ENCODE measurements at places on chromosomes 6 and 20. TPM values are rescaled to one million over a fixed set of nuclear protein-coding genes. Genes with fewer than 3 reads are reported as not detected.

WASF1 gene
- 56.8 TPM for total RNA-seq

CTCFL gene
- total RNA-seq: not detected

OR2B6 gene
- total RNA-seq: not detected

TPBG gene
- total RNA-seq: 21.0 TPM

EMILIN3 gene
- 7.4 TPM for total RNA-seq

MEP1A gene
- not detected for total RNA-seq

CST4 gene
- total RNA-seq: not detected

TREM1 gene
- total RNA-seq: not detected

ELOVL5 gene
- total RNA-seq: 353 TPM

SLC26A8 gene
- not detected for total RNA-seq
